AG04449 (cell line): ENCODE measurements at places on chromosomes 6 and 20.

- DNase-seq: no peak
Observed at GRCh38 chr6:155591741-155592140, 136.1 kb upstream of the NOX3 start.

DNA sequence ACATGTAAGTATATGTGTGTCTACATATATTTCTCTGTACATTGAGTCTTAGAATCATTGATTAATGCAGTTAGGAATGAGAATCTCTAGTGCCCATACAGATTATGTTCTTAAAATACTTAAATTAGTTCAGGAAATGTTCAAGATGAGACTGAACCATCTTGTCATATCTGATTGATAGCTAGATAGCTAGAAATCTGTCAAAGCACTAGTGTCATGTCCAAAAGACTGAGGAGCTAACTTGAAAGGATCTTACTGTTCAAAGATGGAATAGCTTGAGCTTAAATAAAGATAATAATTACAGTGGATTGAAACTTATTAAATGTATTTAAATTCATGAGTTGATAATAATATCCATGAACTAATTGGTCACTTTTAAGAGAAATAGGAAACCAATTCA is 191.7 kb upstream of the TCF21 start:
- DNase-seq: no peak

GRCh38 chr6:43847741-43848630 is 78.0 kb downstream of the VEGFA start:
- DNase-seq: no peak

GRCh38 chr6:105619971-105620741 is 217.3 kb upstream of the PREP start:
- no peak for DNase-seq

GRCh38 chr20:32839982-32840285 is 18.8 kb upstream of the EFCAB8 start:
- DNase-seq: no peak

- no peak for DNase-seq
Observed at GRCh38 chr6:36276581-36277536, 7.0 kb downstream of the PNPLA1 start.

- no peak for DNase-seq
Observed at GRCh38 chr6:101453221-101453620, 59.7 kb downstream of the GRIK2 start.

DNA sequence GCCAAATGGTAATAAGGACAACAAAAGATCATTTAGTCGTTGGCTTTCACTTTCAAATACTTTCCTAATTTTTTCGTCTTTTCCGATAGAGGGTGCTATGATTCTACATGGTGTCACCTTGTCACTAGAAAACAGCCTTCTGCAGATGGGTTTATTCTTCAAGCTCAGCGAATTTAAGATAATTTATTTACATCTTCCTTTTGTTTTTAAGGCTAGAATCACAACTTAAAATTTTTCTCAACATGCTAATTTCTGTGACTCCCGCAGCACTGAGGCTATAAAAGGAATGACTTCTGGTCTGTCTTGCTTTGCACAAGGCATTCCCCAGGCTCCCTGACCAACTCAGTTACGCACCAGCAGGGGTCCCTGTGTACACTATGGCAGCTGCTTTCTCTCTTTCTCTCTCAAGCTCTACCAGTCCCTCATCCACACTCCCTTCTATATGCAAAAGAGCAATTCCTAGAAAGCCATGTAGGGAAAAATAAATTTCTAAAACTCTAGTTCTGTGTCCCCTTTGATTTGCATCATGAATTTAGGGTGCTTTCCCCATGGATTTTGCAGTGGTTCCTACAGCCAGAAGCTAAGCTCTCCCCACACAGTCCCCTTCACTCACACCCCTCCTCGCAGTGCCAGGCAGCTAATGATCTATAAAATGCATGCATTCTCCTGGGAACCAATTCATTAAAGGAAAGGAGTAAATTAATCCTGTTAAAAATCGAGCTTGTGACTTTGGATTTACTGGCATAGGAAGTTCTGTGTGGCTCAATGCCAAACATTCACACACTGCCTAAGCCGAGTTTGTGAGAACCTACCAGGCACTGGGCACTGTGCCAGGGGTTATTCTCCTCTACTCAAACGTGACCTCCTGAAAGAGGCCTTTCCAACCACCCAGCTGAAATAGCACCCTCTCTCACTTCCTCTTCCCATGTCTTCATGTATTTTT is 74.5 kb downstream of the DCDC2 start:
- DNase-seq: no peak

GRCh38 chr6:44697327-44697726 is 309.8 kb downstream of the CDC5L start:
- DNase-seq: peak; percentile 7

- DNase-seq: no peak
Observed at GRCh38 chr6:4153514-4153985, 18.2 kb upstream of the ECI2 start.

DNA sequence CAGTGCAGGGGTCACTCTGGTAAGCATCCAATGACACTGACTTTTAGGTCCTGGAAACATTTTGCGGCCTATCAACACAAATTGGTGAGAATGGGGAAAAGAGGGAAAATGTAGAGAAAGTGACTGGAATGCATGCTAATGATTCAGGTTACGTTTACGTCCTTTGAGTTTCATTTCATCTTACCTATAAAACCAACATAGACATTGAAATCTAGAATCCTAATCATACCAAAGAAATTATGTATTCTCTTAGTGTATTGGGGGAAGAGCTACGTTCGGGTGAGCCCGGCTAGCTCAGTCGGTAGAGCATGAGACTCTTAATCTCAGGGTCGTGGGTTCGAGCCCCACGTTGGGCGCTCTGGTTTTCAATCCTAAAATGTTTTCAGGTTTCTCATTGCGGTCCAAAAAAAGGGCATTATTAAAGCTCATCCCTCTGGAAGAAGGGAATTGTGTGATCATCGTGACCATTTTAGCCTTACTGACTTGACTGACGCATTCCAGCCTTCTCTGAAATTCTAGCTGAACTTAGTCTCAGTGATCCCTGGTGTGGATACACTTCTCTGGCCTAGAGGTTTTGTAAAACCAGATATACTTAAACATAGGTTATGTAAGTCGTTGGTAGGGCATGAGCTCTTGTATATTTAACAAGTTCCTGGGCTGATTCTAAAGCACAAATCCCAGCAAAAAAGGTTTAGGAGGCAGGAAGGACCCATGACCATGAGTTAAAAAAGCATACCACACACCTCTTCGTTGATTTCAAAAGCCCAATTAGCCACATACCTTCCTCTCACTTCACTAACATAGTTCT is 18.3 kb downstream of the HMGN4 start:
- peak; percentile 92 for DNase-seq

- no peak for DNase-seq
Observed at GRCh38 chr6:136365776-136366354, 76.2 kb upstream of the BCLAF1 start.

- no peak for DNase-seq
Observed at GRCh38 chr6:47700053-47700452, 1.7 kb downstream of the ADGRF4 start.

GRCh38 chr6:112744827-112745226 is 397.7 kb downstream of the RFPL4B start:
- no peak for DNase-seq

DNA sequence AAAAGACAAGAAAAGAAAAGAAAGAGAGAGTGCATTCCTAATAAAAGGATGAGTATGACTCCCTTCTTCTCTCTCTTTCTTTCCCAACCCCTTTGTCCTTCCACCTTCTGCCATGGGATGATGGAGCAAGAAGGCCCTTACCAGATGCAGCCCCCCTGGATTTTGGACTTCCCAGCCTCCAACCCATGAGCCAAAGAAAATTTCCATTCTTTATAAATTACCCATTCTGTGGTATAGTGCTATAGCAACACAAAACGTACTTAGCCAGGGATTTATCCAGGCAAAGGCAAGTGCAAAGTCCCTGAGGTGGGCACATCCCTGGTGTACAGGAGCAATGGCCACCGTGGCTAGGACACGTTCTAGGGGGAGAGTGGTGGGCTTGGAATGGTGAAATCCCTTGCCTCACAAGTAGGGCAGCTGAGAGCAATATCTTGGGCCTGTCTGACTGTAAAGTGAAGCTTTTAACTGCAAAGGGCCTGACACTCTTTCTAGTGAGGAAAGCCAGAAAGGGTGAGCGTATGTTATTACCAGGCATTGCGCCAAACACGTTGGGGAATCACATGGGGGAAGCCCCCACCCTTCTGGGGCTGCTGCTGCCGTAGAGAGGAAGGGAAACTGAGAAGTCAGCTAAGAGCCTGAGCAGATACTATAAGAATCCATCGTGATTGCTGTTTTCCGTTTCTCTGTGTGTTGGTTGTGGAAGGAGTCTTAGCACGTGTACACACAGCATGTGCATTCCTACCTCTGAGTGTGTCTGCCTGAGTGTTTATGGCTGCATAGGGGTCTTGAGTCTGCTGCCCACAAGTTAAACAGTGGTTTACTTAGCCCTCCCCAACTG is 50.7 kb upstream of the SIRPA start:
- DNase-seq: peak; percentile 53

DNA sequence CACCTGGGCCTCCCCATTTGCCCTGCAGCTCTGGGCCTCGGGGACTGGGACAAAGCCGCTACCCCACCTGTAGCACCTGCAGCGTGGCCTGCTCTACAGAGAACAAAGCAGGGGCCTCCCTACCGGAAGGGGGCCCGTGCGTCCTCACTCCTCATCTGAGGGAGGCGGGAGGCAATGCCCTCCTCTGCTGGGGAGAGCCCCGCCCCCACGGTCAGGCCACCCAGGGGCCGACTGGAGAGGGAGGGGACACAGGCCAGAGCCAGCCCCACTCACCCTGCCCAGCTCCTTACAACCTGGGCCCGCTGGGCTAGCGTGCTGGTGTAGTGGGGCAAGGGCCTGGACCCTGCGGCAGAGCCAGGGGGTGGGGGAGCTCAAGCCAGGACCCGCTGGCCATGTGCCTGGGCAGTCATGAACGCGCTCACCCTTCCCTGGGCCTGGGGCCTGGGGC is 8.0 kb downstream of the LAMA5 start:
- DNase-seq: no peak

DNA sequence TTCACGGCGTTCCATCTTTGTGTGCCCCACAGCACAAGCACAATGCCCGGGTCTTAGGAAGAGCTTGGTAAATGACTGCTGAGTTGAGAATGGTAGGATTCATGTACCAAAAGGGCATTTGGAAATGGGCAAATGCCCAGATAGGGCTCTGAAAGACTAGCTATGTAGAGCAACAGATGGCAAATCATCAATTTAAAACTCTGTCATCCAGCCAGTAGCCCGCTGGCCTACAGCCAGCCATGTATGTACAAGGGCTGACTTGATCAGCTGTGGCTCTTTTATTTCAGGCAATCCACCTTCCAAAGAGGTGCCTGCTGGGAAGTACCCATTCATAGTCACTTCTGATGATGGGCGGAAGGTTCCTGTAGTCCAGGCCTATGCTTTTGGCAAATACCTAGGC is 35.1 kb downstream of the NT5E start:
- DNase-seq: no peak

DNA sequence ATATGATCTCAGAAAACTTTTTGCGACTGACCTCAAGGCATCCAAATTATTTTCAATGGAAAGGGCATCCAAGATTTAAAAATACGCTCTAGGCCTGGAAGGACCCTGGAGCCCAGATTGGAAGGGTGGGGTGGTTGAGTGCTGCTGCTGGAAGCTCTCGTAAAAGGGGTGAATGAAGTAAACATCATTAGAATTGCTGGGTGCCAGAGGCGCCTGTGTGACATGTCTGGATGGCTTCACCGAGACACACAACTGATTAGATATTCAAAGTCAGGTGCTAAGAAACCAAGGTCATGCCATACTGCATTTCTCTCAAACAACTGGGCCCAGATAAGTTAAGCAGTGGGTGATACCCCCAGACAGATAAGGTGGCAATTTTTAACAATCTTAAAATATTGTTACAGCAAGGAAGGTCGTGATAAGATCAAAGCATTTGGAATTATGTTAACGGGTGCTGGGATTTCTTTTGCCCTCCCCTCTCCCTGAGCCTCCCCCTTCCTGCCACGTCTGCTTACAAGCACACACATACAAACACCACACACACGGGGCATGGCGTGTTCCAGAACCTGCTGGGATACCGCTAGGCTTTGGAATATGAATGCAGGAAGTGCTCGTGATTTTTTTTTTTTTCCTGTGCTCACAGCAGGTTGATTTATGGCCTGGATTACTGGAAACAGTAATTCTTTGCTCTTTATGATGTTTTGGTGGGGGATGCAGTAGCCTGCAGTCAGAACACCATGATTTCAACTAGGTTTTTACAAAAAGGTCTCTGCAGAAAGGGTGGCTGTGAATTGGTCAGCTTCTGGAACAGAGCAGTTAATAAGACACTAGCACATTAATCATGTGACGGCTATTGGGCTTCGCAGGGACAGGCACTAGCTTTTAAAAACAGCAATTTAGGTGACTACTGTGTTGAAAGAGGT is 551.2 kb downstream of the QKI start:
- no peak for DNase-seq

- no peak for DNase-seq
Observed at GRCh38 chr20:56735084-56735642, 106.1 kb downstream of the TFAP2C start.

GRCh38 chr6:129647044-129647443 is 62.9 kb downstream of the ARHGAP18 start:
- DNase-seq: no peak

- no peak for DNase-seq
Observed at GRCh38 chr6:158698931-158699330, 49.1 kb downstream of the SYTL3 start.

DNA sequence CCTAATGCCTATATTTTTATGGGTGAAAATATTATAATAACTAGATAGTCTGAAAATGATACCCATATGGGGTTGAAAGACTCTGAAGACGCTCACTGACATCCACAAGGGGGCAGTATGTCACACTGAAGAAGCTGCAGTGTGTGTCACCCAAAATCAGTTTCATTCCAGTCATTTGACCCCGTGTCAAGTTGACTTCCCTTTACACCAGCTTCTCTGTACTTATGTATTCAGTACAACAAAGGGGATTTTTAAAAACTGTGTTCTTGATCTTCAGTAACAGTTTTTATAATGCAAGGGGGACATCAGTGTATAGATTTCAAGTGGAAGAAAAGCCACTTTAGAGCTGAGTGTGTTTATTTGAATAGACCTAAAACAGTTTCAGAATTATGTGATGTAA is 19.3 kb downstream of the FAXC start:
- no peak for DNase-seq

GRCh38 chr20:57501461-57502335 is 23.2 kb downstream of the CTCFL start:
- DNase-seq: no peak

DNA sequence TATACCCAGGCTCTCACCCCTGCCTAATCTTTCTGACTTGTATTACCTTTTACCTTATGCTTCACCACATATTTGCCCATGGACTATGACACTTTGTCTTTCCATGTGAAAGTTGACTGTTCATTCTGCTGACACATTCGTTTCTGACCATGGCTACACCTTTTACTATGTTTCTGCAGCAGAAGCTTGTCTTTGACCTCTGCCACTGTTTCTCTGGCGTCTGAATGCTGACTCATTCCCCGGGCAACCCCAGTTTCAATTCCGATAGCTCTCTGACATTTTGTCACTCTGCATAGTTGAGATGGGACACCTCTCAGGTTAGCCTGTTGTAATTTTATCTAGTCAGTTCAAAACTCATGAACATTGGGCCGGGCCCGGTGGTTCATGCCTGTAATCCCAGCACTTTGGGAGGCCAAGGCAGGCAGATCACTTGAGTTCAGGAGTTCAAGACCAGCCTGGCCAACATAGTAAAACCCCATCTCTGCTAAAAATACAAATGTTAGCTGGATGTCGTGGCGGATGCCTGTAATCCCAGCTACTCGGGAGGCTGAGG is 50.7 kb downstream of the SLC26A8 start:
- DNase-seq: no peak
